HT-29 (cell line): ENCODE measurements at places on chromosomes 12 and 14.
A peak's percentile ranks its signal among the peaks of the same experiment; 100 is the strongest.

- DNase-seq: no peak
Observed at GRCh38 chr14:89469210-89470198, 52.5 kb upstream of the FOXN3 start.

GRCh38 chr12:4830556-4831210 is 79.0 kb upstream of the KCNA1 start:
- DNase-seq: no peak

GRCh38 chr12:79933532-79934264 is 1.2 kb downstream of the PPP1R12A start:
- DNase-seq: peak; percentile 52

- DNase-seq: peak; percentile 70
Observed at GRCh38 chr14:104820669-104821228, 19.8 kb downstream of the ZBTB42 start.

GRCh38 chr14:101333335-101334280 is 227.7 kb upstream of the DIO3 start:
- no peak for DNase-seq

DNA sequence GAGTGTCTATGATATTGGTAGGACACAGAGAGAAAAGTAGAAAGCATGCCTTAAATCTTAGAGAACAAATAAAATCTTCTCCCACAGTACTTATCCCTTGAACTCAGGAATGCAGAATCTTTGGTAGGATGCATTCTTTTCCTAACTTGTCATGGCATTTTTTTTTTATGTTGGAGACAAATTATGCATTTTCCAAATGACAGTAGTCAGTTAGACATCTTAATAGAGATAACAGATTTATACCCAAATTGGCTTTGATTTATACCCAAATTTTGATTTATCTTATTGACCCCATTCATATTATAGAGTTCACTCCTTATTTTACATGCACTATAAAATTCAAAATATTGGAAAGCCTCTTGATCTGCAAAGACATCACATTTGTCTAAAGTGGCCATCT is 132.9 kb downstream of the CNTN1 start:
- DNase-seq: no peak

DNA sequence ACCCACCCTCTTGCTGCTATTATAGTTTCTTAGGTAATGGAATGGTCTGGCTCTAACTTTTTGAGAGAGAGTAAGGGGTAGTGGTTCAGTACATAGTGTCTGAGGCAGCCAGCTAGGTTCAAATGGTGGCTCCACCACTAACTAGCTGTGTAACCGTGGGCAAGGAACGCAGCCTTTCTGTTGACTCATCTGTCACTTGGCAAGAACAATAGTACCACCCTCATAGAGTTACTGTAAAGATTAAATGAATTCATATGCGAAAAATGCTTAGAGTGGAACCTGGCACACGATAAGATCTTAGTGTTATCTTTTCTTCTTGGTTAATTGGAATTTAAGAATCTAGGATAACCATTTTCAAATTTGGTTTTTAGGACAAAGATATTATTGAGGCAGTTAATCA is 14.0 kb downstream of the CCDC62 start:
- no peak for DNase-seq

DNA sequence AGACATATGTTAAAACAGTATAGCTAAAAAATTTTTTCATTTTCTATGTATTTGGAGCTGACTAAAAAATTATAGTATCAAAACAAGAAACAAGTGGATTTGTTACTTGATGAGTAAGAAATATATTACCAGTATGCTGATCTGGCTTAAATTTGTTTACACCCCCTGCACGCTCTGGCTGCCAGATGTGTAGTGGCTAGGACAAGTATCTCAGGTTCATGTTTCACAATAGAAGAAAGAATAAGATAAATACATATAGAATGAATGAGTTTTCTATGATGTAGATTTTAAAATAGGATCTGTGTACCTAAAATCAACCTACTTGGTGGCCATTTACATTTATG is 13.1 kb downstream of the NAA30 start:
- DNase-seq: no peak
